ENCODE measurements at places on chromosomes 3 and 15.

DNA sequence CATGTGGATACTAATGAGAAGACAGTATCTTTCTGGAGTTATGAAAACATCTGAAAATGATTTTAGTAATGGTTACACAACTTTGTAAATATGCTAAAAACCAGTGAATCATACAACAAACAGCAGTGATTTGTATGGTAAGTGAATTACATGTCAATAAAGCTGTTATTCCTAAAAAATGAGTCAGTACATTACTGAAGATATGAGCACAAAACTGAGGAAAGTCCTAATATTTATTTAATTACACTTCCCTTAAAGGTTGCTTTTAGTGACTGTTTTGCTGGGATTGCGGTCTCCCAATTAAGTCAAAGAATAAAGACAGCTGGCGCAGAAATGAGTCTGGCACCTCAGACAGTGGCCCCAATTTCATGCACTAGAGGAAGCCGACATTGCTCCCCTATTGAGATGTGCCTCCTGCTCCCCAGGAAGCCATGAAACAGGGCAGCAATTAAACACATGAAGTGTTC lies 50.9 kb upstream of the FSIP1 start:
- no peaks in the 10 kb centered on the region for H3K36me3 ChIP-seq
- no peak overlapping the region for H3K4me3 ChIP-seq

DNA sequence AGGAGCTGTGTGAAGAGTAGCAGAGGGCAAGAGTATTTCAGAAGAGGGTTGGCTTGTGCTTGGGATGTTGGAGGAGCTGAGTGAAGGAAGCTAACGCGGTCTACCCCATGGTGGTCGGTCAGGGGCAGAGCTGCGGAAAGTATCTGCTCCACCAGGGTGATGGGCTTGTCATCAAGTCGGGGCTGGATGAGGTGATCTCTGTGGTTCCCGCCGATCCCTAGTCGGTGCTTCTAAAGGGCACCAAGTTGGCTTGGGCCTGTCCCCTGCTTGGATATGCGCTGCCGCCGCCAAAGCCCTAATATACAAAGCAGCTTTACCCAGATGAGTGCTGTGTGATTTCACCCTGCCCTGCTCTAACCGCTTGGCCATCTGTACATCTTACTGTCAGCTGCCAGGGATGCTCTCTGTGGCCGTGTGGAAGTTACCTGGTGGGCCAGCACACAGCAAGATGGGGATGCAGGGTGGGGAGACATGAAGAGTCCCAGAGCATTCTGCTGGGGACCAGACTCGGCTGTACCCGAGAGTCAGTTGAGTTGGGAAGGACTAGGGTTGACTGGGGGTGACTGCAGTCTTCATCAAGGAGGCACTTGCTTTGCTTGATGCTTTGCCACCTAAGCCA lies 226.1 kb upstream of the BHLHE40 start:
- DNase-seq, result no peak
- no peaks in the 10 kb centered on the region for H3K27me3 ChIP-seq
- no peak overlapping the region for H3K27ac ChIP-seq
- H3K4me1 ChIP-seq, result peaks cover 18% of the 10 kb centered on the region
- no peak overlapping the region for H3K4me3 ChIP-seq

DNA sequence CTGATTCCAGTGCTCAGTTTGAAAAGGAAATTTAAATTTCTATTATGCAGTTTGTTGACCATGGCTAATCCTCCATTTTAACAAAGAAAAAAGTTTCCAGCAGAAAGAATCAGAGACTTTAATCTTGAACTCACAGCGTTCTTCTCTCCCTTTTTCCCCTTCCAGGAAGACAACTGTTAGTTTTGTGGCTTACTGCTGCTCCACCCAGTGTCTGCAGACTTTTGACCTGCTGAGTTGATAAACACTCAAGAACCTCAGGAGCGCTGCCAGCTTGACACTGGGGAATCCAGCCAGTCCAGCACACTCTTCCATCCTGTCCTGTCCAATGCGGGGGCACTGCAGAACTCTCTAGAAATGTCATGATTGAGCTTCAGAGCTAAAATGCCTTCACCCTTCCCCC lies 134.6 kb downstream of the LRRC28 start:
- peaks cover 18% of the 10 kb centered on the region for H3K4me1 ChIP-seq
- no peak for DNase-seq
- no peak overlapping the region for H3K4me3 ChIP-seq
- no peaks in the 10 kb centered on the region for H3K27me3 ChIP-seq
- H3K27ac ChIP-seq, result no peak overlapping the region

DNA sequence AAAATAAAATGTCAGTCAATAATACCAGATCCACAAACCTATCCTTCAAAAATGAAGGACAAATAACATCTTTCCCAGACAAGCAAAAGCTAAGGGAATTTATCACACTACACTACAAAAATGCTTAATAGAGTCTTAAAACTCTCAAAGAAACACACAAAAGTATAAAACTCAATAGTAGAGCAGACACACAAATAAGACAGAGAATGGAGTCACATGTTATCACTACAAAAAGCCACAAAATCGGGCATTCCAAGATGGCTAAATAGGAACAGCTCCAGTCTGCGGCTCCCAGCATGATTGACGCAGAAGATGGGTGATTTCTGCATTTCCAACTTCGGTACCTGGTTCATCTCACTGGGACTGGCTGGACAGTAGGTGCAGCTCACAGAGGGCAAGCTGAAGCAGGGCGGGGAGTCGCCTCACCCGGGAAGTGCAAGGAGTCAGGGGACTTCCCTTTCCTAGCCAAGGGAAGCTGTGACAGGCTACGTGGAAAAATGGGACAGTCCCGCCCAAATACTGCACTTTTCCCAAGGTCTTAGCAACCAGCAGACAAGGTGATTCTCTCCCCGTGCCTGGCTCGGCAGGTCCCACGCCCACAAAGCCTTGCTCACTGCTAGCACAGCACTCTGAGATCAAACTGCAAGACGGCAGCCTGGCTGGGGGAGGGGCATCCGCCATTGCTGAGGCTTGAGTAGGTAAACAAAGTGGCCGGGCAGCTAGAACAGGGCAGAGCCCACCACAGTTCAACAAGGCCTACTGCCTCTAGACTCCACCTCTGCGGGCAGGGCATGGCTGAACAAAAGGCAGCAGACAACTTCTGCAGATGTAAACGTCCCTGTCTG lies 46.3 kb downstream of the SENP7 start:
- no peaks in the 10 kb centered on the region for H3K27me3 ChIP-seq
- DNase-seq, result peak; percentile 2
- peak overlapping the region; percentile 14 for H3K4me3 ChIP-seq
- H3K36me3 ChIP-seq, result no peaks in the 10 kb centered on the region
- H3K27ac ChIP-seq, result no peak overlapping the region

DNA sequence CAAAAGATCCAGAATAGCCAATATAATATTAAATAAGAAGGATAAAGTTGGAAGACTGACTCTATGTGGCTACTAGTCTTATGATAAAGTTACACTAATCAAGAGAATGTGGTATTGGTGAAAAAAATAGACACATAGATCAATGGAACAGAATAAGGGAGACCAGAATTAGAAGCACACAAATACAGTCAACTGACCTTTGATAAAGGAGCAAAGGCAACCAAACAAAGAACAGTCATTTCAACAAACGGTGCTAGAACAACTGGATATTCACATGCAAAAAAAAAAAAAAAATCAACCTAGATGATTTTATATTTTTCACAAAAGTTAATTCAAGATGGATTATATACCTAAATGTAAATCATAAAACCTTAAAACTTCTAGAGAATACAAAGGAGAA lies 146.4 kb downstream of the ISL2 start:
- H3K4me3 ChIP-seq, result no peak overlapping the region
- DNase-seq, result no peak
- no peak overlapping the region for H3K27ac ChIP-seq
- no peaks in the 10 kb centered on the region for H3K4me1 ChIP-seq
- H3K36me3 ChIP-seq, result no peaks in the 10 kb centered on the region

- H3K27me3 ChIP-seq, result no peaks in the 10 kb centered on the region
- no peaks in the 10 kb centered on the region for H3K4me1 ChIP-seq
- H3K4me3 ChIP-seq, result no peak overlapping the region
- H3K27ac ChIP-seq, result no peak overlapping the region
- no peak for DNase-seq
Observed at GRCh38 chr3:182201456-182202168, 489.9 kb downstream of the SOX2 start.

GRCh38 chr3:185363662-185364203 lies 797 bp downstream of the MAP3K13 start:
- peaks cover 13% of the 10 kb centered on the region for H3K4me1 ChIP-seq
- peaks cover 18% of the 10 kb centered on the region for H3K27me3 ChIP-seq
- H3K27ac ChIP-seq, result no peak overlapping the region
- H3K4me3 ChIP-seq, result peak overlapping the region; percentile 63

DNA sequence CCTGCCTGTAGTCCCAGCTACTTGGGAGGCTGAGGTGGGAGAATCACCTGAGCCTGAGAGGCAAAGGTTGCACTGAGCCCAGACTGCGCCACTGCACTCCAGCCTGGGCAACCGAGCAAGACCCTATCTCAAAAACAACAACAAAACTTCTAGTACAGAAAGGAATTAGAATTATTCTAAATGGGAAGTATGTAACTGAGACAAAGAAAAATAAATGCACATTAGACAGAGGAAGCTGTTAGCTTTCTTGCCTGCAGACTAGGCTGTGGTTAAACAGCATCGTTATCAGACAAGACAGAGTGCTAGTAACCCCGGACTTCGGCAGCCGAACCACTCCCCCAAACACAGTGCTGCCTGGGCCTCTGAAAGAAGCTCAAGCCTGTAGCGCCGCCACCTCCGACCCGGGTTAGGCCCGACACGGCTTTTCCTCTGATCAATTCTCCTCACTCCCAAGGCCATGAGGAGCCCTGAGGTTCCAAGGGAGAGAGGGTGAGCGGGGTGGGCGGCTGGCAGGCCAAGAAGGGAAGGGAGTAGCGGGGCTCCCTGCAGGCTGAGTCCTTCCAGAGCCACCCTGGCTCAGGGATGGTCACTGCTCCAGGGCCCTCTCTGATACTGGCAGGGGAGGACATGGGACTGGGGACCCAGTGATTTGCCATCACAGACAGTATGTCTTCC lies 44.8 kb upstream of the MUC4 start:
- H3K27me3 ChIP-seq, result no peaks in the 10 kb centered on the region
- H3K4me1 ChIP-seq, result peaks cover 8% of the 10 kb centered on the region

DNA sequence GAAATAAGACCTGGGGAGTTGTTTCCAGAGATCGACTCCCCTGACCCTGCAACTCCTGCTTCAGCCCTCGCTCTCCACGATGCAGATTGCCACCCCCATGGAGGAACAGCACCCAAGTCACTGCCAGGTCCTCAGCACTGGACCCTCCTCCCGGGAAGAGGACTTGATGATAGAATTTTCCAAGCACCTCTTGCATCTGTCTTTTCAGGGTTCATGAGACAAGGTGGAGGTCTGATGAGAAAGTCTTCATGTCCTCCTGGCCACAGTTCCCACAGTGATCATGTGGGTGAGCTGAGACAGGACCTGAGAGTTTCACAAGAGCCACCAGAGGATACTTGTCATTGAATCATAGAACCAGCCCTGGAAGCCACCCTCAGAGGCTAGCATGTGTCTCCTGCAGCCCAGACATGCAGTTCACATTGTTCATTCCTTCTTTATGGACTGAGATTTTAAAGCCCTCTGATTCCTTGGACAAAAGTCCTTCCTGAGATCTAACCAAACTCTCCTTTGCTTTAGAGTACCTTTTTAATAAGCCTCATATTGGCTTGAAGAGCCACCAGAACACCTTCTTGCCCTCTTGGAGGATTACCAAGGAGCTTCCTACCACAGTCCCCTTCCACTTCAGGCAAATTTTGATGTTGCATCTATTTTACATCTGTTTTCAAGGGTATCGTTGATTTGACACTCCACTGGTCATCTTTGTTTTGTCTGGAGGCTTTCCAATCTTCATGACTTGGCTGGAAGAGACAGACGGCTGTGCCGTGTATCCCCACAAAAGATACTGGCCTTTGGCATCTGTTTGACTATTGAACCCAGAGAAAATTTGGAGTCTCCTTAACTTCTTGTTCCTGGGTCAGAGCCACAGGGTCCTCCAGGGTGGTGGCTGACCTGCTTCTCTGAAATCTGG lies 224.8 kb upstream of the BHLHE40 start:
- peaks cover 13% of the 10 kb centered on the region for H3K4me1 ChIP-seq
- H3K27me3 ChIP-seq, result no peaks in the 10 kb centered on the region

DNA sequence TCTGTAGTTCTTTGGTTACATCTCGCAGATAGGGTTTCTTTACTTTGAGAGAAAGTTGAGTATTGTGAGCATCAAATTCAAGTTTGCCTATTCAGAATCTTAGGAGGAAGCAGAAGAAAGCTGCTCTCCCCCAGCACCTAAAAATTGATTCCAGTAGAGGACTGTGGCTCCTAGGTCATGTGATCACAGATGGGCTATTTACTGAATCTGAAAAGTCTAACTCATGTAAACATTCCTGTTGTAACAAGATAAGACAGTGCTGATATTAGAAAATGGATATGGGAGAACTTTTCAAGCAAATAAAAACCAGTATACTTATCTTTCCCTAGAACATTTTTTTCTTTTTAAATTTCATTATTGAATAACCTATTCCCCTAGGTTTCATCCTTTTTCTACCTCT lies 308.4 kb upstream of the SLITRK3 start:
- DNase-seq, result no peak
- no peaks in the 10 kb centered on the region for H3K27me3 ChIP-seq
- H3K27ac ChIP-seq, result no peak overlapping the region

DNA sequence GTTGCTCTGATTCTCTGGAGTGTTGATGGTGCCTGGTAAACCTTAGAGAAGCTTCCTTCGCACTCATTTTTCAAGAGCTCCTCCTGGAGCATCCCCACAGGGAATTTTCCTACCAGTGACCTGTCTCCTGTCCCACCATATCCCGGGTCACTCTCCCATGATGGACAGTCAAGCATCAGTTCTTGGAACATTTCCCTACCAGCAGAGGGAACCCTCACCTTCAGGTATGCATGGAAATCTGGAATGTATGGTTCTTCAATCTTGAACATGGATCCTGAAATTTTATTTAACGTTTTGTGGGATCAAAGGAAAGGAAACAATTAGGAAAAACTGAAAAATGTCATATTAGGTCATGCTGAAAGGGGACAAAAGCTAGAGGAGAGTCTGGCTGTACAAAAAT lies 153.8 kb downstream of the SPATA16 start:
- H3K36me3 ChIP-seq, result no peaks in the 10 kb centered on the region
- H3K4me1 ChIP-seq, result no peaks in the 10 kb centered on the region
- no peak for DNase-seq
- H3K27ac ChIP-seq, result no peak overlapping the region

GRCh38 chr3:178223876-178224275 lies 312.4 kb upstream of the KCNMB2 start:
- H3K27me3 ChIP-seq, result peaks cover 4% of the 10 kb centered on the region
- no peaks in the 10 kb centered on the region for H3K36me3 ChIP-seq
- no peak overlapping the region for H3K4me3 ChIP-seq
- H3K27ac ChIP-seq, result no peak overlapping the region
- no peak for DNase-seq
